ENCODE measurements at places on chromosomes 3 and 15.

GRCh38 chr15:93997071-93997658 is 234.2 kb upstream of the MCTP2 start:
- DNase-seq = no peak

- no peak for DNase-seq
These were observed 421 bp downstream of the BMF start for GRCh38 chr15:40108061-40108854.

DNA sequence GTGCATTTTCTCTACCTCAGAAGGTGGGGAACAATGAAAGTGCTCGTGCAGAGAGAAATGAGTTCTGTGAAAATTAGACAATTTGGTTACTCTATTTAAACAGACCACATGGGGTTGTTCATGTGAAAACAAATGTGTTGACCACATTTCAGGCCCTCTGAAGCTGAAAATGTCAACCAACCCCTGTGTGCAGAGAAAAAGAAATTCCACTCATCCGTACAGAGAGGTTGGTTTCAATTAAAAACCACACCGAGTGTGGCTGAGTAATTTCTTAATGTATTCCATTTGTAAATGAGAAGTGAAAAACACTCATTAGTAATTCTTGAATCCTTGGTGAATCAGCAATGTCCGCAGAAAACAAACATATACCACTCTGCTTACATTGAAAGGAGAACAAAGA is 46.9 kb upstream of the SLC7A14 start:
- no peak for DNase-seq

GRCh38 chr3:108088146-108088545 is 2.7 kb downstream of the CD47 start:
- DNase-seq = no peak

GRCh38 chr3:188472336-188472735 is 318.4 kb downstream of the LPP start:
- no peak for DNase-seq

- DNase-seq = no peak
These were observed 12.5 kb upstream of the CAMKV start for GRCh38 chr3:49882166-49882565.

DNA sequence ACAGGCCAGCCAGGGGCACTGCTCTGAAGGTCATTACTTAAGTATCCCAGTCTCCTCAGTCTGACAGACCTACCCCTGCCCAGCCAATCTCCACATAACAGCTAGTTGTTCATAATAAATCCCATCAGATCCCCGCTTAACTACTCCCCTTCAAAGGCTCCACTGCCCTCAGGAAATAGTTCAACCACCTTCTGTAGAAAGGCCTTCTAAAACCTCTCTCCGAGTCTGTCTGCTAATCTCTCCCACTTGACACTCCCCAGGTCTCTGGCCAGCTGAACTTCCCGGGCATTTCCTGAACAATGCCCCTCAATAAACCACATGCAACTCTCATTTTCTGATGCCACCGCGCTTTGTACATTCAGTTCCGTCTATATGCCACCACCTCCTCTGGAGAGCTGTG is 6.0 kb downstream of the PRC1 start:
- no peak for DNase-seq

Measured in effector memory CD8-positive, alpha-beta T cell (primary cell).